ENCODE measurements at places on chromosomes 3 and 15.
A peak's percentile ranks its signal among the peaks of the same experiment; 100 is the strongest.

GRCh38 chr3:51727500-51727899 is 20.6 kb downstream of the GRM2 start:
- no peak for DNase-seq

- DNase-seq = peak; percentile 66
These were observed 6.3 kb upstream of the CDC25A start for GRCh38 chr3:48194446-48195071.

DNA sequence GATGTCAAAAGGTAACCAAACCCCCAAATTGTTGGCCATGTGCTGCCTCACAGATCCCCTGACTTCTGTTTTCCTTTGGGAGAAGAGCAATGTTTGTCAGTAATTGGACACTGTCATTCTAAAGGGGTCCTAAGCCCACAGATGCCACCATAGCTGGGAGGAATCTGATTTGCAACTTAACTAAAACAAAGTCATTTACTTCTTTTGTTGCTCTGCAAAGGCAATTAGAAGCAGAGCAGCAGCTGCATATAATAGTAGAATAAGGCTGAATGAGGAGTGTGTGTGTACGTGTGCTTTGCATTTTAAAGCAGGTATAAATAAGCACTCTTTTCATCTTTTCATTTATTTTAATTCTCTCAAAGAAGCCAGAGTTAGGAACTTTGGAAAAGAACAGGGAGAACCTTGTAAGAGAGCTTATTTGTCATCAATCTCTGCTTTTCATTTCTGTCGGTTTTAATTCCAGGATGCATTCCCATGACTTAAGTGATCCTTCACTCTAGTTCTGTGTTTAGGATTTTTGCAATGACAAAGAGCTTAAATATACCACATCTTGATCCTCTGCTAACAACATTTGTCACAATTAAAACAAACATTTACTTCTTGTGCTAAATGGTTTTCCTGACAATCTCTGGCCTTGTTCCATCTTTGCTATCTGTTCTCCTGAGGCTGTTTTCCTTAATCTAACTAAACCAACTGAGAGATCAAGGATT is 530.2 kb upstream of the CBLB start:
- no peak for DNase-seq

DNA sequence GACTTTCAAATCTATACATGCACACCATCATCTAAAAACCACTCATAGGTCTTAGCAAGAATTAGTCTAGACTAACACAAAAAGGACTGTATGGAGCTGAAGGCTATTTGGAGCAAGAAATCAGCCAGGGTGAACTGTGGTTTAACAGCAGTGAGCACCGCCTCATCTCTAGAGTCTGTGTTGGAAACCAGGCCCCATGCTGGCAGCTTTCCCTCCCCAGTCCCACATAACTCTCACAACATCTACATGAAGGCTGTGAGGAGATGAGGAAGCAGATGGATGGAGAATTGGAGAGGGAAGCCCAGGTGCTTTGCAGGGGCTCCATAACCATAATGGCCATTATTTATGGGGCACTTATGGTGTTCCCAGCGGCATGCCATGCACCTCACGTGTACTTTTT is 133.2 kb upstream of the TOPAZ1 start:
- no peak for DNase-seq

- no peak for DNase-seq
These were observed 88.8 kb upstream of the RARB start for GRCh38 chr3:25339225-25339624.
